ENCODE measurements at places on chromosomes 7 and 10.

- DNase-seq: no peak
Measured at GRCh38 chr10:119853574-119853973, 19.1 kb downstream of the MCMBP start.

- no peak for DNase-seq
Measured at GRCh38 chr10:75074711-75075445, 36.6 kb upstream of the SAMD8 start.

DNA sequence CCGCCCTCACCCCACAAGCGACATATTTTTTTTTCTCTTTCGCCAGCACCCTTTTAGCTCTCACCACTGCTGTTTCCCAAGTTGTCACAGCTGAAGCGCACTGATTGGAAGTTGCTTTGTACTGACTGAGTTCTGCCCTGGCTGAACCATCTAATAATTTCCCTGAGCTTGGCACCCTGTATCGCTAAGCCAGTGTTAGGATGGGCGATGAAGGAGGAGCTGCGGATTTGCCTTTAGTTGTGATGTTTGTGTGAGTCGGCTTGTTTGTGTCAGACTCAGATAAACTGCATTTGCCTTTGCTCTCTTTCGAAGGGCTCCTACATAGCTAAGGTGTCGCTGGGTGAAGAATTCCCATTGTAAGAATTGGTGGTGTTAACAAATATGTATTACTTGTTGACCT, 1.3 kb upstream of the ATXN7L1 start:
- no peak for DNase-seq

DNA sequence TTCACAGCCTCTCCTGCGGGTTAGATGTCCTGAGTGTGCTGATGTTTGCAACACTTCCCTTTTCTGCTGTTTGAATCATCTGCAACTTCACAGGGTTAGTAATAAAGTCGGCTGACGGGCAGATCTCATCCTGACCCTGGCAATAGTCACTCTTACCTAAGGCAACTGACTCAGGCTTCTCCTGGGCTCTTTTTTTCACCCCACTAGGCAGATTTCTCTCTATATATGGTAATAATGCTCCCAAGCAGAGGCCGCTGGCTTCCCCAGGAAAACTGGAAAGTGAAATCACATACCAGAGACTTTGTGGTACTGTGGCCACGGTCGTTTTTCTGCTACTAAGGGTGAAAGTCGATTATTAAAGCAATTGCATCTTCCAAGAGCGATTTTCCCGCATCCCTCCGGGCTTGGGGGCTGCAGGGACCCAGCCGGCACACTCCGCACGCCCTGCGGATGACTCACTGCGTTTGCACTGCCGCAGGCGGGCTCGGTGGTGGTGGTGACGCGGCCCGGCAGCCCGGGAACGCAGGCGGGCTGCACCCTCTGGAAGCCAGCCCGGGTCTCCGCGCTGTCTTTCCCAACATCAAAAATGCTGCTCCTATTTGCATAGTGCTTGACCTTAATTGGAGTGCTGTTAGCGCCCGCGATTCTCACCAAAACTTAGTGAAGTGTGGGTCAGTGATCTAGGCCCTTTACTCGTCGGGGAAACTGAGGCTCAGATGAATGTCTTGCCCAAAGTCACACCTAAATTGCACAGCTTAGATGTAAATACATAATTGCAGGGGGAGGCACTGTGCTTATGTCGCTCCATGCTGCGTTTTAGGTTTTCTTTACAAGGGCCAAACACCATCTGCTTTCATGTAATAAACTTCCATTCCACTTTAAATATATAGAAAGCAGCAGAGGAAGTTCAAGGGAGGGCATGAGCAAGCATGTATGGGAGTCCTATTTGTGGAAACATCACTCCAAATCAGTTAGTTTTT, 47.6 kb upstream of the ITGB1 start:
- no peak for DNase-seq

DNA sequence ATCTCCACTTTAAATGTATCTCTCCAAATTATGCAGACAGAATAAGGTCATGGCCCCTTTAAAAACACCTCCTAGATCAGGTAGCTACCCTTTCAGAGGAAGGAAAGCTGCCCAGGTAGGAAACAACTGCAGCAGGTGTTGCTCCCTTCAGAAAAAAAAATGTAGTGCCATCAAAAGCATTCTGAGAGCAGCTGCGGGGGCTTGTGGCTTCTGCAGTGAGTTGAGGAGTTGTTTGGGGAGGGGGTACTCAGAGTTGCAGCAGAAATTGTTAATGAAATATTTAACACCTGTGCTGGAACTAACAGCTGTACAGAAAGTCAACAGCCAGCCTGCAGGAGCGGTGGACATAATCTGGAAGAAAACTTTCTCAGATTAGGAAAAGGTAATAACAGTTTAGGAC, 24.0 kb downstream of the CDHR3 start:
- no peak for DNase-seq
